Activated CD8-positive, alpha-beta memory T cell treated with anti-CD3 and anti-CD28 coated beads for 48 hours (primary cell): ENCODE measurements at places on chromosomes 5 and 9.

- no peak for DNase-seq
These were observed 39.5 kb downstream of the SLC22A5 start for GRCh38 chr5:132408965-132409364.

GRCh38 chr9:35570709-35571504 lies 34.2 kb upstream of the TESK1 start:
- no peak for DNase-seq

GRCh38 chr5:65262096-65262495 lies 219.6 kb downstream of the ADAMTS6 start:
- no peak for DNase-seq

DNA sequence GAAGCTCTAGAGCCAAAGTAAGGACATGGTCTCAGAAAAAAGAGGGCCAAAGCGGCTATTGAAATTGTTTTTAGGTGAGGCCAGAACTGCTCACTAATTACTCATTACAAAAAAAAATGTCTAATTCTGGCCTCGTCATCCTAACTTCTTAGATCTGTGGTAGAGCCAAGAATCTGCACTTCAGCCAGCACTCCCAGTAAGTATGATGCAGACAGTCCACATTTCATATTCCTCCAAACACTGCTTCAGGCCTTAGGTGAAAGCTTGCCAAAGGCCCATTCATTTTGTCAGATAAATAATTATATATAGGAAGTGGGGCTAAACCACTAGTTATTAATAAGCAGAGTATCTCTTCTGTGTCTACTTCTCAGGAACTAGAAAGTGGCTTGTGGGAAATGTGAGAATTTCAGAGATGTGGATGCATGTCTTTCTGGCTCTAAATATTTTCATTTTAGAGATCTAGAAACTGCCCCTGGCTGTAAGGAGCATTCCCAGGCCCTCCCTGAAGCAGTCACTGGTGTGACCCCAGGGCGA lies 554.0 kb downstream of the TLE4 start:
- no peak for DNase-seq

DNA sequence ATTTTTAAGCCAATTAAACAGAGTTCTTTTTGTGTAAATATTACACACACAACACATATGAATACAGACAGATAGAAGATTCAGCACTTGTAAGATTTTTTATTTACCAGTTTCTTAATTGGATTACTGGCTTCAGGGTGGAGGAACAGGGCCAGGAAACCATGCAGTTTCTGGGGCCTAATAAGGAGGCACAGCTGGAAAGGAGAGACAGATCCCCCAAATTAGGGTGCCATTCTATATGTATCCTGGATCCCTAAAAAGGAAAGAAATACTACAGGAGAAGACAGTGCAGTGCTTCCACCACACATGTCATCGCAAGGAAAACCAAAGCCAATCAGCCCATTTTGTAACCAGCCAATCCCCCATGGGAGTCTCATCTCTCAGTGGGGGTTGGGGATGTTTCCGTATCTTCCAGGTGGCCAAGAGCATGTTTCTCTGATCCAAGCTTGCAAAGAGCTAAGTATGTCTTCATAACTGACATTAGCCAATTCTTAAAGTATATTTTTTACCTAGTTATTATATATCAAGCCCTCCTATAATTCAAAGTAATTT lies 15.8 kb upstream of the ABO start:
- no peak for DNase-seq

DNA sequence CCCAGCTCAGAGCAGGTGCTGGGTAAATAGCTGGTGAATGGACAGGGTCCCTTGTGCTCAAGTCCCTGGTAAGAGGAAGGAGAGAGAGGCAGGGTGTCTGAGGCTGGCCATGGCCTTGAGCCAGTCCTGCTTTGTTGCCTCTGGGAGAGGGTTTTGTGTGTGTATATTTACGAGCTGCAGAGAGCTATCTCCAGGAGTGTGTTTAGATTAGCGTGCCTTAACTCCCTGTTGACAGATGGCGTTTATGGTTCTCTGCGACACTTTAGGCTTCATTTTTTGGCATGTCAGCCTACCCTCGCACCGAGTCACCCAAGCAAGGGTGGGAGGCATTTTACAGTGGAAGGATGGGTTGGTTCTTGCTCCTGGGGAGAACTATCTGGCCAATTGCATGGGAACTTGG lies 22.2 kb downstream of the HMCN2 start:
- DNase-seq, result no peak

- no peak for DNase-seq
These were observed 142.2 kb downstream of the DCP2 start for GRCh38 chr5:113118765-113119164.

DNA sequence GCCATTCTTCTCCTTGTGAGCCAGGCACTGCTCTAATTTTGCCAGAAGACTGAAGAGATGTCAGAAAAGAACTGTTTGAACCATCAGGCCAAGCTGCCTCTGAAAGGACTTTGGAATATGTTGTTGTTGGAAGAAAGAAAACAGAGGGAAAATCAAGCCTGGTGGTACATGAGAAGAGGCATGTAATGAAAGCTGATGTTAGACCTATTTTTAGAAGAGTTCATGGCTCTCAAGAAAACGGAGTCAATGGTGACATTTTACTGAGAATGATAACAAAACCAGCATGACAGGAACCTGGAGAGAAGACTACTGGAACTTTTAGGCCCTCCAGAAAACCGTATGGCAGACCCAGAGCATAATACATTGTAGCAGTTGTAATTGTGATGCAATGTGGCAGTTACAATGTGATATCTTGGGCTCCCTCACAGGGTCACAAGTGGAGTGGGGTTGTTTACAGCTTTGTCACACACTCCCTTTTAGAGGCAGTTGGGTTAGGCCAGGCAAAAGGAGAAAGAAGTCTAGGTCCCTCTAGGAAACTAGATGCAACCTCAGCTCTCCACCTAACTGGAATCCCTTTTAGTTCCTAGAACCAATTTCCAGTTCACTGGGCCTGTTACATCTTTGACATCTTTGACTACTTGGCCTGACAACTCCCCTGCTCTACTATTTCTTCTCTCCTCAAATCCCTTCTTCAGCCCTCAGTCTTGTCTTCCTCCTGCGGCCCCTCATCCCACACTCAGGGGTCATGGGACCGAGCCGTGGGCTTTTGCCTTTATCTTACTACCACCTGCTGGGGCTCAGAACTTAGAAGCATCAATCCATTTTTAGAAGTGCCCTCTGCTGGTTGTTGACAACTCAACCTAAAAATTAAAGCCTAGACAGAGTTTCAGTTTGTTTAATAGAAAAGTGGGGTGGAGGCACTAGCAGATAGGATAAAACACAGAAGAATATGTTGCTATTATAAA lies 61.2 kb upstream of the JAK2 start:
- DNase-seq, result no peak

DNA sequence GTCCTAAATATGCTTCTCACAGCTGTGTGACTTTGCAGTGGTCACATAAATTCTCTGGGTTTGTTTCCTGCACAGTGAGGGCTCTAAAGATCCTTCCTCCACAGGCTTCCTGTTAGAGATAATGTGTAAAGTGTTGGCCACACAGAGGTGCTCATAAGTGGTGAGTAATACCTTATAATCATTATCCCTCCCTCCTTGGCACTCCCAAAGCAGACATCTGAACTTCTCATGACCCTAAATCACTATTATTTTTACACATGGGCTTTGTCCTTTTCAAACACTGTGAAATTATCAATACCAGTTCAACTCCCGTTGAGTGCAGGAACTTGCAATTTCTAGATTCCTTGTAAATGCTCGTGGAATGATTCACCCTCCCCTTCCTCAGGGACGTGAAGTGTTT lies 100.2 kb downstream of the BRINP1 start:
- no peak for DNase-seq

DNA sequence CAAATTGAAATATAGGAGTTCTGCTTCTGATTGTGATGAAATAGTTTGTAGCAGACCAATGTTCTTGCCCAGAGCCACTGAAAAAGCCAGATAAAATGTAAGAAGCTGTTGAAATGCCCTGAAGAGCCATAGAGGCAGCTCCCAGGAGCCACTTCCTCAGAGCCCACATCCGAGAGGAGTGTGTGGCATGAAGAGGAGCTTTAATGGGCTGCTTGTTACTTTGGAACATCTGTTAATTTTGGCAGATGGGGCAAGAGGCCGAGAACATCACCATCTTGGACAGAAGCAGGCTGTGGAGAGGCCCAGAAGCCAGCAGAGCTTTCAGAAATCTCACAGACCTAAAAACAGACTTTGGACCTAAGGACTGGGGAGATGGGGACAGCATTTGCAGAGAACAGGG lies 370.8 kb downstream of the GADD45G start:
- no peak for DNase-seq

DNA sequence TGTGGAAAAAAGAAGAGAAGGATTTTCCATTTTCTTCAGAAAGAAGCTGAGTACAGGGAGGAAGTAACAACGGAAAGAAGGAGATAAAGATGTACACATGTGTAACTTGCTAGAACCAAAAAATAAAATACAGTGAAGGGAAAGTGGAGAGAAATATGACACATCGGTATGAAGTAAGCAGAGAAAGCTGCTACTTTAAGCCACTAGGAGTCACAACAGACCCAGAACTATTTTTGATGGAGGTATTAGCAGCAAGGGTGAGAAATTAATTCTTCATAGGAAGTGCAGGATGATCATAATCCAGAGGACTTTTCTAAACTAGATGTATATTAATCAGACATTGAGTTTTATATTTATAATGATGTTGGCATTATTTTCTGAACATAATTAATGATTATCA lies 88.5 kb downstream of the FAM174A start:
- DNase-seq, result no peak
